ENCODE measurements at places on chromosomes 1 and 21.

- DNase-seq: peak; percentile 61
Measured at GRCh38 chr1:156247460-156248322, at the start of gene PAQR6. Gene PAQR6 (minus strand): TSS chr1:156248056. CDS start chr1:156246731, 1,325 bp downstream.

GRCh38 chr1:89863165-89863830, 42.5 kb downstream of the LRRC8D start:
- no peak for DNase-seq

DNA sequence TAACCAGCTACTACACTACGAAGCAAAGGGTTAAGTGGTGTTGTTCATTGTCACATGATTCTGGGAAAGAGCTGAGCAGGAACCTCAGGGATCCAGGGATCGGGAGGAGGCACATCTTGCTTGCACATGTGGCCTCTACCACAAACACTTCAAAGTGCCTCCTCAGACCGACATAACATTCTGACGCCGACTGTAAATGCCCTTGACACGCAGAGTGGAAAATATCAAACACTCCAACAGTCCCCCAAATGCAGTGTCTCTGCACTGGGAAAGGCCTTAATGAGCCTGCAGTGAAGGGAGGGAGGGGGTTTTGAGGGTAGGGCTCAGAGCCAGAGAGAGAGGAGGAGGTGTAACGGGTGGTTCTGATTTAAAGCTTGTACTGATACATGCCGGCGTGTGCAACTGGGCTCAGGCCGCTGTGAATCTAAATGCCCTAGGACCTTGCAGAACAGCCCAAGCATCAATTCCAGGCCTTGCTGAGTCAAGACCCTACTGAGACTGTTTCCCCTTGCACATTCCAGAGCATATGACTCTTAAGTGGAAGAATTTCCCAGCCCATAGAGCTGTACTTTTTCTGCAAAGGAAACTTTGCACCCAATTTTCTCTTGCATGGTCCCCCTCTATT, 163.7 kb downstream of the NTMT2 start:
- DNase-seq: no peak

DNA sequence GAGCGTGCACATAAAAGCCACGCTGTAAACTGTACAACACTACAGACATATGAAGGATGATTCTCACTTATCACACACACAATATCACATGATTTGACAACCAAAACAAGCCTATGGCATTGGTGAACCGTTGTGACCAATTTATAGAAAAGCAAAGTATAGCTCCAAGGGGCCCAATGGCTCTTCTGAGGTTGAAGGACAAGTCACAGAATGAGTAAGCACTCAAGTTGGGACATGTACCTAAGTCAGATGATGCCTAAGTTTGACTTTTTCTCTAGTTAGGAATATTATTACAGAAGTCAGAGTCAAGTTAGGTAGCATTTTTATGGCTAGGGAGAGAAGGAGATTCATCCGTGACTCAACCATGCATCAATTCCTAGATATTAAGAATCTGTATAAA, 45.7 kb downstream of the PLPP3 start:
- DNase-seq: no peak

DNA sequence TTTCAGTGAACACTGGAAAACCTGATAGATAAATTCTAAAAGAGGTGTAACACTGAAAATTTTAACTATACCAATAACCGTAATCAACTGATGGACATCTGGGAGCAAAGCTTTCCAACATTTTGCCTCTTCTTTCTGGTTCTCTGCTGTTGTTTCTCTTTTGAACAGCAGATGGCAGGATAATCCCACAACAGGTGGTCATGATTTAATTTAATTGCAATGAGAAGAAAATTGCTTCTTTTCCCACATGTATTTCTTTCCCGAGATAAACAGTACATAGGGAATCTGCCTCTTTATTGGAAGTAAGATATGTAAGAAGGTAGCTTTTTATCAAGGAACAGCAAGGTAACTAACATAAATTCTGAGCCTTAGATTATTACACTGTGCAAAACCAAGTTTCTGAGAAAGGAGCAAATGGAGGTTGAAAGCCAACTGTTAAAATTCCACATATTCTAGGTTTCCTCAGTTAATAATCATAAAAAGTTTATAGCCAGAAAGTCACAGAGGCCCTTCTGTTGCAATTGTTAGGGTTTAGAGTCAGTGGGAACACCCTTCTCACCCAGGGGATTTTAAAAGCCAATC, 72.9 kb downstream of the RPS6KA1 start:
- DNase-seq: no peak

DNA sequence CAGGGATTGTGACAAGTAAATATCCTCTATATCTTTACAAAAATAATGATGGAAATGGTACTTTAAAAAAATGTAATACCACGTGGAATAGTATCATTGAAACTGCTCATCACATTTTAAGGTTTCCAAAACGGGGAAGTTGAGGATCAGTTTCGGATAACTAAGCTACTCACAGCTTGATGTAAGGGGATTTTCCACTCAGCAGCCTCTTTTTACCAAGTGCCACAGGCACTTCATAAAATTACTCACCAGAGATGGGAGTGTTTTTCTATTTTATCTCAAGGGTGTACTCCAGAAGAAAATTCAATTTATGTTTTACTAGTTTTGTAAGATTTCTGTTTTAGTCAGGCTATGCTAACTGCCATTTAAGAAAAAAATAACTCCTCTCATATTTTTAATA, 91.7 kb downstream of the TPR start:
- no peak for DNase-seq

- DNase-seq: no peak
Measured at GRCh38 chr1:5220421-5220820, 566.0 kb downstream of the AJAP1 start.

DNA sequence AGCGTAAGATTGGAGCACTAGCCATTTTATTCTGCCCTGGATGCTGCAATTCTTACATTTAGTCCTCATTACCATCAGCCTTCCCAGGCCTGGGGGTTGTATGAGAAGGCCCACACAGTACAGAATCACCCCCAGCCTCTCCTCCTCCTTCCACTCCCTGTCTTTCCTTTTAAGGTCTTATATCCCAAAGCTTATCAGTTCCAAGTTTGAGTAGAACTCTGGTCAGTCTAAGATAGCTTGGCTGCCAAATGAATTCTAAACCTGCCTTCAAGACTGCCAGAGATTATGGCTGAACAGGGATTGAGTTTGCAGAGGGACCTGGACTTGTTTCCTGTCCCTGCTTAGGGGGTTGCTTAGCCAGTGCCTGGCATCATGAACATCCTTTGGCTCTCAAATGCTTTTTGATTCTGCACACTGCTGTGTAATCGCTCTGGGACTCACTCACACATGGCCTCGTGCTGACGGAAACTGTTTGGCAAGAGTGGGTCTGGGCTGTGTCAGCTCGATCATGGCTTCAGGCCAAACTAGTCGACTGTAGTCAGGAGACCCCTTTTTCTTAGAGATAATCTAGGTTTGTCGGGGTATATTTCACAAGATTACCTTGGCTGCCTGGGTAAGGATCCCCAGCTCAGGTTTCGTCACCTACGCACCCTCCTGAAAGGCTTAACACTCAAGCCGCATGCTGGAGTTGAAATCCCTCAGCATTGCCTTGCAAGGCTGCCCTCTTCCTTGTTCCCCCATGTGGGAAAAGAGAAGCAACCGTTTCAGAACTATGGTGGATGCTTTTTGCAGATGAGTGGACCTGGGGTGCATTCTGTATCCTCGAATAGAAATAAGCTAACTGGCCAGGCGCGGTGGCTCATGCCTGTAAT, 252.6 kb downstream of the NFIA start:
- DNase-seq: no peak

DNA sequence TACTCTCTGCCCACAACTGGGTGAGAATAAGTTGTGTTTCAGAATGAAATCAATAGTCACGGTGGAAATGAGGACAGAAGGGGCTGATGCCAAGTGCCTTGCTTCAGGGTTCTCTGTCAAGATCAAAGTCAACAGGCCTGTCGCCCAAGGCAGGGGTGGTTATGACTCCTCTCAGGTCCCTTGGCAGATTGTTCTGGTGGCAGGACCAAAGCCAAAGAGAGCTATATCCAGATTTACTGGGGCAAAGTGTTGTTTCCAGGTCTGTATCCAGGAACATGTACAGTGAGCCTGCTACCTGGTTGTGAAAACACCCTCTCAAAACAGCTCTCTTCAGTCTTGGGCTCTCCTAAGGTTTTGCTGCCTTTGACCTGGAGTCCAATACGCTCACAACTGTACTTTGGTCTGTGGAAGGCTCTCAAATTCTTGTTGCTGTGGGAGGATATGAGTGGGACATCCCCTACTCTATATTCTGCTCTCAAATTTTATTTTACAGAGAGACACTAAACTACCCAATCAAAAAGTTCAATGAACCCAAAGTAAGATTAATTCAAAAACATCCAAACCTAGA, 175.1 kb upstream of the ETV3 start:
- DNase-seq: no peak

DNA sequence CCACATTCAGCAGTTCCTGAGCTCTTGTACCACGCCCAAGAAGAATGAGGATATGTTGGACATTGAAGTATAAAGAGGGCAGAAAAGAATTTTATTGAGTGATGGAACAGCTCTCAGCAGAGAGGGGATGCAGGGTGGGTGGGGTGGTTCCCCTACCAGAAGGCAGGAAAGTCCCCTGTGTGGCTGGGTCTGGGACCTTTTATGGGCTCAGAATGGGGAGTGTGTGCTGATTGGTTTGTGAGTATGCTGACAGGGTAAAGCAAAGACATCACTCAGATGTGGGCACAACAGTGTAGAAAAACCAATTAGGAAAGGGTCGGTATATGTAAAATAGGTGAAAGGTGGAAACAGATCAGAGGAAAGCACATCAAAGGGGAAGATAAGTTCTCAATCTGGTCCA, 62.2 kb downstream of the SGIP1 start:
- DNase-seq: no peak

GRCh38 chr1:47693115-47693514, 255.3 kb downstream of the FOXD2 start:
- DNase-seq: no peak

DNA sequence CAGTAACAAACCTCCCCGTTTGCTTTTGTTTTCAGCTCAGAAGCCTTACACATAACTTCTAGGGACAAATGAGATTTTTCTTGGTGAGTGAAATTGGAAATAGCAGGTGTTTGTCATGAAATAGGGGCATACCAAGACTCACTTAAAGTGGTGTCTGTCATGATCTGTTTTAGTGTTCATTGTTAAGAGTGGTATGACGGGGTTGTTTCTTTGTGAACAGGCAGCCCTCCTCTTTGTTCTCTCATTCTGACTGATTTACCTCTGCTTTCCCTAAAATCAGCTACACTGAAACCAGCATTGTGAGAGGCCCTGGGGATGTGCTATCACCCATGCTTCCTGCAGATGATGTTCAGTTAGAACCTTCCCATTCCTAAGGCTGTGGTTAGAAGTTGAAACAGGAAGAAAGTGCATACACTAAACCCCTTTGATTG, 2.5 kb upstream of the ERO1B start:
- DNase-seq: no peak

DNA sequence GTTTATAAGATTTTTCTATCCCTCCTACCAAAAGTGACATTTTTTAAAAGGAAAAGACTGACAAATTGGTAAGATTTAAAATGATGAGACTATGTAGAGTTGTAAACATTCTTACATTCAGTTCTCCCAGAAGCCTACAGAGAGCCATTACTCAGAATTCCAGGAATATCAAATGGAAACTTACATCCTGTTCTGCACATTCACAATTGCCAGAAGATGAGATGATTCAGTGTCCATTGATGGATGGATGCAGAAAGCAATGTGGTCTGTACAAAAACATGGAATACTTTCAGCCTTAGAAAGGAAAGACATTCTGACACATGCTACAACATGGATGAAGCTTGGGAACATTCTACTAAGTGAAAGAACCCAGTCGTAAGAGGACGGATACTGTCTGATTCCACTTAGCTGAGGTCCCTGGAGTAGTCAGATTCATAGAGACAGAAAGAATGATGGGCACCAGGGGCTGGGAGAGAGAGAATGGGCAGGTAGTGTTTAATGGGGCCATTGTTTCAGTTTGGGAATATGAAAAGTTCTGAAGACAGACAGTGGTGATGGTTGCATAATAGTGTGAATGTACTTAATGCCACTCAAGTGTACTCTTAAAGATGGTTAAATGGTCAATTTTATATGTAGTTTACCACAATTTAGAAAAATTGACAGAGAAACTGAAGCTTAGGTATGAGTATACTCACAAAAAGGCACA, 16.6 kb downstream of the MX1 start:
- peak; percentile 0 for DNase-seq

DNA sequence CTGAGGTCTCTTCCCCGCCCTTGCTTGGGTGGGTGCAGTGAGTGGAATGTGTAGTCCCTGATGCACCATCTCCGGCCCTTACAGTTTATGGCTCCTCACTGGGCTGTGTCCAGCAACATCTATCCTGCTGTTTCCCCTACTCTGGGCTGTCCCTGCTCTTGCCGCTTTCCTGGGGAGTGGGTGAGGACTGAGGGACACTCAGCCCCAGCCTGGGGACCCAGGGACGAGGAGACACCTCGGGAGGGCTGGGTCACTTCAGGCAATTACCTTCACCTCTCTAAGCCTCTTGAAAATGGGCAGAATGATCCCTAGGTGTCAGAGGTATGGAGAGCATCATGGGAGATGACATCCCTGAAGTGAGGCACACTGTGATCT, 13.6 kb upstream of the LRP8 start:
- DNase-seq: peak; percentile 12

GRCh38 chr1:73839922-73840321, 358.1 kb downstream of the LRRIQ3 start:
- no peak for DNase-seq

All from breast epithelium (tissue), 4 donors.